NCI-H1930 (cell line): ENCODE measurements at places on chromosomes 16 and 17.

- DNase-seq, result no peak
These were observed 8.7 kb downstream of the GRB2 start for GRCh38 chr17:75396796-75397195.

- peak; percentile 88 for DNase-seq
These were observed at the start of gene TBX2 for GRCh38 chr17:61399131-61400065. Gene TBX2 (plus strand): TSS chr17:61399843. CDS start chr17:61400177, 334 bp downstream.

- no peak for DNase-seq
These were observed 256.6 kb upstream of the MYOCD start for GRCh38 chr17:12409082-12409481.

DNA sequence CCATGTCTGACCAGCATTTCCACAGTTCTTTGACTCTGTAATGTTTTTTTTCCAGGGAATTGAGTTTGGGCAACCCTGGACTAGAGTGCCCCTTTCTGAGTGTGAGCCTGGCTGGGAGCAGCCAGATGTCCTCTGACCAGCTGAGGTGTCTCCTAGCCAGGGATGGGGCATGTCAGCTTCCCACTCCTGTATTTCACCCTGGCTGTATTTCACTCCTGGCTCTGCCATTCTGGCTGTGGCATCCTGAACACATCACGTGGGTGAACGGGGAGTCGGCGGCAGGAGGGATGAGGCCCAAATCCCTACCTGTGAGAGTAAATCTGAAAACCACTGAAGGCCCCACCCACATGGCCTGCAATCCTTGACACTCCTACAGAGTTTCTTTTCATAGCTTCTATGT, 31.3 kb downstream of the KDM8 start:
- no peak for DNase-seq

DNA sequence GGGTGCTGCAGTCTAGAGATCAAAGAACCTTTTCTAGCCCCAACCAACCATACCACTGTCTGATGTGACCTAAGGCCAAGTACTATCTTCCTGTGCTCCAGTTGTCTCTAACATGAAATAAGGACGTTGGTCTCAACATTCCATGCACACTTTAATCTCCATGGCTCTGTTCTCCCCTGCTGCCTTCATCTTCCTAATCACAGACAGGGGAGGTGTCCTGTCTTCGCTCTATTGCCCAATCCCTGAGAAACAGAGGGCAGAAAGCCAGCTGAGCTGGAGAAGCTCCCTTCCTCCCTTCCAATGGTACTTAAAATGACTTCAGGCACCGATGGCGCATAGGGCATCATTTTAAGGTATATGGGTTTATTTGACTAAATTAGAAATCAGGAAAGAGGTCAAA, 148.9 kb upstream of the GNAO1 start:
- DNase-seq, result no peak

DNA sequence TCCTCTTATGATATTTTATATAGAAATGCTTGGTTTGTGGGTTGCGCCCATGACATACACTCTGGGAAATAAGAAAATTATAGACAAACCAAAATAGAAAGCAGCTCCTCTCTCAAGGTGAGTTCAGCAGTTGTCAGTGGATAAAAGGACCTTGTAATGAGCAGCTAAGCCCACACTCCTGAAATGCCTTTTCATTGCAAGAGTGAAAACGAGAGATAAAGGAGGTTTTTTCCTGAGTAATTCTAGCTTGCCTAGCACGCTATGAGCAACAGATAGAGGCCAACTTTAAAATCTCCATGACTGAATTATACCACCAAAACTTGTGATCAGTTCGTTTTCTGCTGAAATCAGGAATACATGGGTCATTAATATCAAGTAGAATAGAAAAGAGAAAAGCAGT, 261.8 kb upstream of the CACNG5 start:
- DNase-seq, result no peak

GRCh38 chr17:78063489-78063888, 65.1 kb downstream of the TMC6 start:
- DNase-seq, result no peak

GRCh38 chr16:67013823-67014633, 14.9 kb upstream of the CBFB start:
- peak; percentile 26 for DNase-seq

- DNase-seq, result no peak
These were observed 9.7 kb upstream of the TIMP2 start for GRCh38 chr17:78934681-78935418.

DNA sequence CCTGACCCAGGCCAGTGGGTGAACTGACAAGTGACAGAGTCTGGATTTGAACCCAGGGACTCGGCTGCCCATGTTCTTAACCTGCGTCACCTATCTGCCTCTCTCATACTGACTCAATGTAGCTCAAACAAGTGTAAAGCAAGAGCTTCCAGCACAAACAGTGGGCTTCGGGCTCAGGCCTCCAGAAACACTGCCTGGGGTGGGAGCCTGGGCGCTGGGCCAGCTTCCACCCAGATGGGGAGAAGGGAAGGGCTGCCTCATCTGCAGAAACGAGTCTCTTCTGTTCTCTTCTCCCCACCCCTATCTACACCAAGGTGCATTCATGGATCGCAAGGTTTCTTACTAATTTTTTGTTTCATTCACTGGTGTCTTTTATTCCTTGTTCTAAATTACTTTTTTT, 1.3 kb downstream of the CDRT4 start:
- no peak for DNase-seq

- no peak for DNase-seq
These were observed 2.3 kb upstream of the ITGAE start for GRCh38 chr17:3803308-3803640.

DNA sequence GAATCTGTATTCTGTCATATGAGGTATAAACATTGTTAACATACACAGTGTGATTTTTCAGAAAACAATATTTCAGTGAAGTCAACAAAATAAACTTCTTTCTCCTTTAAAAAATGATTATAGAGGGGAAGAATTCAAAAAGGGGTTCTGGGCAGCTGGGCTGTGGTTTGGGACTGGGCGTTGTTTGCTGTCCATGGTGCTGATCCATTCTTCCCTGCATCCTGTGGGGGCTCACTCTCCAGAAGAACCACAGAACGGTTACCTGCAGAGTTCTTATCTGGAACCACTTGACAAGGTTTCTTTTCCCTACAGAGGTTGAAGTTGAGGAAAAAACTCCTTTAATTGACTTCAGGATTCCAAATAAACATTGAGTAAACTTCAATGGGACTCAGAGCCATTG, 1091.0 kb downstream of the CDH8 start:
- no peak for DNase-seq

DNA sequence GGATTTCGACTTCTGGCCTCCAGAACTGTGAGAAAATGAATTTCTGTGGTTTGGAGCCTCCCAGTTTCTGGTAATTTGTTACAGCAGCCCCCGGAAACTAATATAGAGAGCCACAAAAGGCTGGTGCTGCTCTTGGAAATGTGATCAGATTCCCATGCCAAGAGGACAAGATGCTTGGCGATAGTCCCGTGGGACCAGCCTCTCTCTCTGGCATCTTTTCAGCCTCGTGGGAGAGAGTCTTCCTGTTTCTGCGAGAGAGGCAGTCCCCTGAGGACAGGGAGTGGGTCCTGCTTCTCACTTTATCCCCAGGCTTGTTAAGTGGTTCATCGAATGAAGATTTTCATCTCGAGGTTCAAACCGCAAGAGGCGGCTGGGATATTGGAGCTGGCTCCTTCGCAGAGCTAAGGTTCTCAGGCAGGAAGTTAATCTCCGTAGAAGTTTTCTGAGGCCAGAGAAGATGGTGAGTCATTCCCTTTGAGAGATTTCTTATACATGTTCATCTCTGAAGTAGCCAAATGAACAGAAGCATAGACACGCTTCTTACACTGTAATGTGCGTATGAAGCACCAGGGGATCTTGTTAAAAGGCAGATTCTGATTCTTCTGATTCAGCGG, 211.6 kb upstream of the SDK2 start:
- DNase-seq, result no peak

GRCh38 chr17:9021992-9022572, 772 bp downstream of the NTN1 start:
- DNase-seq, result no peak

GRCh38 chr16:12361016-12361415, 384.5 kb downstream of the SNX29 start:
- DNase-seq, result no peak

DNA sequence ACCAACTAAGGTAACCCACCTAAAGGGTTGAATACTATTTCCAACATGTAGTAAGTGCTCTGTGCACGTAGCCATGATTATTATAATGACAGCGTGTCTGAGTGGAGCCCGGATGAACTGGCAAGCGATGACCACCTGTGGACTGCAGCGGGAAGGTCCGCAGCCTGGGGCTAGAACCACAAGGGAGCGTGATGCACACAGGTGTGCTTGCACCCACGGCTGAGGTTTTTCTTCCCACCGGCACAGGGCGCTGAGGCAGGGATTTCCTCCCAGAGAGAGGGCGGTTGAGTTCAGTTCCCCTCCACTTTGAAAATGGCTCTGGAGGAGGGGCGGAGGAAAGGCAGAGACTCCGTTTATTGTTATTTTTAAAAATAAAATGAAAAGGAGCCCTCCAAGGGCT, 221.7 kb upstream of the HSBP1 start:
- no peak for DNase-seq

- no peak for DNase-seq
These were observed 4.9 kb downstream of the SHISA9 start for GRCh38 chr16:12906271-12906670.

DNA sequence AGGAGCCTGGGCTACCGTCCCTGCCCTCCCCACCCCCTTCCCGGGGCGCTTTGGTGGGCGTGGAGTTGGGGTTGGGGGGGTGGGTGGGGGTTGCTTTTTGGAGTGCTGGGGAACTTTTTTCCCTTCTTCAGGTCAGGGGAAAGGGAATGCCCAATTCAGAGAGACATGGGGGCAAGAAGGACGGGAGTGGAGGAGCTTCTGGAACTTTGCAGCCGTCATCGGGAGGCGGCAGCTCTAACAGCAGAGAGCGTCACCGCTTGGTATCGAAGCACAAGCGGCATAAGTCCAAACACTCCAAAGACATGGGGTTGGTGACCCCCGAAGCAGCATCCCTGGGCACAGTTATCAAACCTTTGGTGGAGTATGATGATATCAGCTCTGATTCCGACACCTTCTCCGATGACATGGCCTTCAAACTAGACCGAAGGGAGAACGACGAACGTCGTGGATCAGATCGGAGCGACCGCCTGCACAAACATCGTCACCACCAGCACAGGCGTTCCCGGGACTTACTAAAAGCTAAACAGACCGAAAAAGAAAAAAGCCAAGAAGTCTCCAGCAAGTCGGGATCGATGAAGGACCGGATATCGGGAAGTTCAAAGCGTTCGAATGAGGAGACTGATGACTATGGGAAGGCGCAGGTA, 762 bp downstream of the CDK12 start:
- no peak for DNase-seq

- peak; percentile 56 for DNase-seq
These were observed 3.7 kb upstream of the CBX8 start for GRCh38 chr17:79800325-79801155.

GRCh38 chr16:27417047-27417671, 15.2 kb downstream of the IL21R start:
- DNase-seq, result no peak

DNA sequence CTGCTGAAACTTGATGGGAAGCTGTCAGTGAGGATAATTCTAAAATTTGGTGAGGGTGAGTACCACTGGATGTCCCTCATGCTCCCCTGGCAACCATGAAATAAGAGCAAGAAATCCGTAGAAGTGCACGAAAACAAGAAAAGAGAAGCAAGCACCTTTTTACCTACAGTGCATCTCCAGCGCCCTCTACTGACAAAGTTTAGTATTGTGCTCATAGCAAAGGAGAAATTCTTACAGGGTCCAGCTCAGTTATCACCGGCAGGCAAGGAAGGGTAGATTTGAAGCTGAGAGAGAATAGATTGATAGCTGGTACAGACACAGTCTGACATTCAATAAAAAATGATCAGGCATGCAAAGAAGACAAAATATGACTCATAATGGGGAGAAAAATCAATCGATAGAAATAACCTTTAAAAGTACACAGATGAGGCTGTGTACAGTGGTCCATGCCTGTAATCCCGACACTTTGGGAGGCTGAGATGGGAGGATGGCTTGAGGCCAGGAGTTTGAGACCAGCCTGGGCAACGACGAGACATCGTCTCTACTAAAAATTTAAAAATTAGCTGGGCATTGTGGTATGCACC, 28.3 kb upstream of the TEX2 start:
- no peak for DNase-seq

DNA sequence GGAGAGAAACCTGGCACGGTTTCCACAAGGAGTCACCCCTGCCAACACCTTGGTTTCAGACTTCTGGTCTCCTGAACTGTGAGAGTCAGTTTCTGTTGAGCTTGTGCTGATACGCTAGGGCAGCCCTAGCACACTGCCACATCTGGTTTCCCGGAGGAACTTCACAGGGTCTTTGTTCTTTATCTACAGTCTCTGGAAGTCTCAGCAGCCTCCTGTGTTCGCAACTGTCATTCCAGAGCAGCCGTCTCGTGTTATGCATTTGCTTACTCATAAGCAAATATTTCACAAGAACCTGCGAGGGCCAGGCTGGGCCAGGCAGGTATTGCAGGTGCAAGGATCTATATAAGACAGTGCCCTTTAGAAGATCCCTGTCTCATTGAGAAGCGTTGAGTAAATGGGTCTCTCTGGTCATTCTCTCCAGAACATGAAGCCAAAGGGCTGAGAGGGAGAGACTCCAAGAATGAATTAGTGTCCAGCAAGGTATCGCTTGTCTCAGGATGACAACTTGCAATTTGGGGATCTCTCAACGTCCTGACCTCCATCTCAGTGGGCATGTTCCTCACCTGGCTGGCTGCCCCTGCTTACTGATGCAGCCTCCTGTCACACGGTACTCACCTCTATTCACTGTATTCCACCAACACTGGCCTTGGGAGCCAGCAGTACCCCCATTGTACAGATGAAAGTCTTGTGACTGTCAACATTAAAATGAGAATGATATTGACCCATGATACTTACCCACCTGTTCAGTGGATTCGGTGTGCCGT, 141.2 kb downstream of the WWOX start:
- DNase-seq, result no peak

- DNase-seq, result no peak
These were observed 42.8 kb downstream of the PHKB start for GRCh38 chr16:47503936-47504335.

GRCh38 chr16:2963074-2963722, 877 bp upstream of the KREMEN2 start:
- DNase-seq, result no peak

GRCh38 chr17:32914181-32914580, 13.8 kb upstream of the TMEM98 start:
- no peak for DNase-seq

- no peak for DNase-seq
These were observed 113.8 kb downstream of the MSI2 start for GRCh38 chr17:57370037-57370581.

- no peak for DNase-seq
These were observed 3.5 kb upstream of the SRRM2 start for GRCh38 chr16:2748757-2749455.

DNA sequence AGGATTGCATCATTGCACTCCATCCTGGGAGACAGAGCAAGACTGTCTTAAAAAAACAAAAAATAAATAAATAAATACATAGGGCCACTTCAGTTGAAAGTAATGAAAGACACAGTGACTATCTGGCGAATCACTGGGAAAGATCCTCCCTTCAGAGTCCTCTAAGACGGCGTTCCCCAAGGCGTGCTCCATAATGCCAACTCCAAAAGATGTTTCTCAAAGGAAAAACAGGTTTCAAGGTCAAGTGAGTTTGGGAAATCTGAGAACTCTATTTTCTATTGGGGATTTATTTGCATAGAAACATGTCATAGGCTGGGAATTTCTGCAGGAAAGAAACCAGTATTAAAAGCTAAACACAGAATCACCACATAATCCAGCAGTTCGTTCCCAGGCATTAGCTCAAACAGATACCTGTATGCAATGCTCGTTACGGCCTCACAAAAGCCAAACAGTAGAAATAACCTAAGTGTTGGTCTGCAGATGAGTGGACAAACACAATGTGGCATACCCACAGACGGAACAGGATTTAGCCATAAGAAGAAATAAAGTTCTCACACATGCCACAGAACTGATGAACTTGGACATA, 7.9 kb downstream of the KLHDC4 start:
- no peak for DNase-seq
